Stimulated activated CD4-positive, alpha-beta T cell treated with anti-CD3 and anti-CD28 coated beads, TNF-alpha, amount 100 ng/mL, for 4 hours (primary cell): ENCODE measurements at places on chromosomes 6 and 20.

GRCh38 chr6:89489078-89489477, 56.1 kb downstream of the ANKRD6 start:
- DNase-seq, result no peak

DNA sequence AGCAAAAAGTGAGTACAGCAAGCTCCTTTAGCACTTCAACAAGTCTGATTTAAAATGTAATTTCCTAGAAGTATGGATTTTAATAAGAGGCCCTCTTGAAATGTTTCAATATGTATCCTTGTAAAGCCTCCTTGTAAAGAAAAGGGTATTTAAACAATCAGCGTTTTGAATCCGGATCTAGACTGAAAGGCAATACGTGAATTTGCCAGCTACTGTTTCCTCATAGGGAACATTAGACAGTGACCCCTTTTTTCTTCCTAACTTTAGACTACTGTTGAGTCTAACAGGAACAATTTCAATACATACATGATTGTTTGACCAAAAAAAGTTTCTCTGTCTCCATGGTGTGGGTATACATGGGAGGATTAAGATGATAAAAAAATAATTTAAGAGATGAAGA, 395.0 kb downstream of the TFAP2A start:
- DNase-seq, result no peak

DNA sequence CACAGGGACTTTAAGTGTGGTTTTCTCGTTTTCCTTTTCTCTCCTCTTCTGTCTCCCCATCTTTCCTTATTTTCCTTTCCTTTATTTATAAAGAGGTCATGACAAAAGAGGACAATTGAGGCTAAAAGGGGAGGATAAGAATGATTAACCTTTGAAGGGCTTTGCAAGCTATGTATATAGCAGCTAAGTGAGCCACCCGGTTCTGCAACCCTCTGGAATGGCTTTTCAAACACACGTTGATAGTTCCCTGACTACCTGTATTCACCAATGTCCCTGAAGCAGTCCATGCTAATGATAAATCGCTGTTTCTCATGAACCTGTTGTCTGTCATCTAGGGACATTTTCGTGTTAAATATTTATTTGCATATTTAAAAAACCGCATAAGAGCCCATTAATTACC, 124.4 kb upstream of the RALGAPA2 start:
- no peak for DNase-seq

DNA sequence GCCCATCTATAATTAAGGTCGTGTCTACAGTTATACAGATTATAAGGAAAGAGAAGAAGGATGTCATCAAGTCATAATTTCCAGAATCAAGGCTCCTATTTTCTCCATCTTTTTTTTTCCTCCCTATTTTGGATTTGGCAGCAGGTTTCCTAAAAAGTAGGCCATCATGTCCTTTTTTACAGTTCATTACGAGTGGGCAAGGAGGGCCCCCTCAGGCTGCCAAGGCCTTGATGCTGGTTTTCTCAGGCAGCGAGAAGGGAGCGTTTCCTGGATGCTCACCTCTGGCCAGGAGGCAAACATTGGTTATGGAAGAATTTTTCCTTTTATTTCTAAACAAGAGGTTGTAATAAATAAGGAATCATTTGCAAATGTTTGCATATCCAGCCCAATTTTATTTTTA, 414.6 kb downstream of the DHX35 start:
- no peak for DNase-seq

GRCh38 chr6:157514659-157515496, 133.9 kb downstream of the ZDHHC14 start:
- DNase-seq, result no peak
